Left hindlimb (tissue), 1 donor: ENCODE measurements at places on chromosomes 4 and X.

DNA sequence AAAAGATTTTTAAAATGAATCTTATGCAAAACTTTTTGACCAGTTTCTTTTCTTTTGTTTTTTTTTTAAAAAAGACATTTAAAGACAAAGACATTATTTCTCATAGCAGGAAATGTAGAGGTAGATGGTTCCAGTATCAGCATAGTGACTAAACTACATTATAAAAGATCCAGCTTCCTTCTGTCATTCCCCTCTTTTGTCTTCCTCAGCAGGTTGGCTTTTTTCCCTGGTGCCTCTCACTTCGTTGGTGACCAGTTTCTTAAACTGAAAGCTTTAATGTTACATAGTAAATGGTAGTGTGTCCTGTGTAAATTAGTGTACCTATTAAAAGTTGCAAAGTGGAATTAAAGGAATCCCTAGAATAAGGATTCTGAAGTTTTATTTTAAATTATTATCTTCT lies 36.1 kb downstream of the DCK start:
- no peak for DNase-seq

DNA sequence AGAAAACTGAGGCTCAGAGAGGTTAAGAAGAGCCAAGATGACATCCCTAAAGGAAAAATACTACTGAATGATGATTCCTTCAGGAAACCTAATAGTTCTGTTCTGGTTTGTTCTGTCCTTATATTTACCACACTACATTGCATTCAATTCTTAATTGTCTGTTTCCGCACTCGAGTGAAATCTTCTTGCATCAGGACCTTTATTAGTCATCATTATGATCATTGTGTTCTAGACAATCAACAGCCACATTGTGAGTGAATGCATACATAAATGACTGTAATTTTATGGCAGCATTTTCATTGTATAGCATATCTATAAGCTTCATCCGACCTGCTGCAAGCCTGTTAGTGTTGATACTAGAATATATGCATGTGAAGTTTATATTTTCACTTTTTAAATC lies 156.7 kb upstream of the FAM241A start:
- DNase-seq, result no peak

DNA sequence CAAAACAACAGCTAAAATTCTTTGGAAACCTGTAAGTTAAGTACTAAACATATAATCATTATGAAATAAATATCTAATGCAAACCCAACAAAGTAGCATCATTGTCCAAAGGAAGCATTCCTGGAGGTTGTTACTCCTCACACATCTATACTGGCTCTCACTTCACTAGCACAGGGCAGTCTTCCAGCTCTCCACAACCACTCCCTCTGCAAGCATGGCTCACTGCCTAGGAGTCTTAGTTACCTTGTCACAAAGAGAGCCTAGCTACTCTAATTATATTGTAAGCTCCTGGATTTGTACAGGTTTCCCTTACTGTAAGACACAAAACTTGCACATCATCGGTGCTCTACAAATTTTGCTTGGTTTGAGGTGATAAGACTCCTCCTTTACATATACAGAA lies 76.1 kb downstream of the AMMECR1 start:
- peak; percentile 31 for DNase-seq

DNA sequence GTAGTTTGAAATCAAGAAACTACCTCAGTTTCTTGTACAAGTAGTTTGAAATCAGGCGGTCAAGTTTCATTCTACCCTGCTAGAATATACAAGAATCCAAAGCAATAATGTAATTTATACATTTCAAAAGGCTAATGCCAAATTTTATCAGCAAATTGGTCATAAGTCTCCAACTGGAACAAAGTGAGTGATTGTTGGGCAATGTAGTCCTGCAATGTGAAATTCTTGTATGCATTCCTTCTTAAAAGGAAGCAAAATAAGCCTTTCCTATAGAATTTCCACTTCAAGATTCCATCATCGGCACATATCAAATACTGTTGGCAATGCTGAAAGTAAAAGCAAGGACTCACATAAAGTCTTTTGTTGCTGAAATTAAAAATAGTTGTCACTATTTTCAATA lies 334.9 kb downstream of the IL1RAPL1 start:
- DNase-seq, result no peak

GRCh38 chr4:102404431-102404969 lies 59.2 kb upstream of the SLC39A8 start:
- no peak for DNase-seq

DNA sequence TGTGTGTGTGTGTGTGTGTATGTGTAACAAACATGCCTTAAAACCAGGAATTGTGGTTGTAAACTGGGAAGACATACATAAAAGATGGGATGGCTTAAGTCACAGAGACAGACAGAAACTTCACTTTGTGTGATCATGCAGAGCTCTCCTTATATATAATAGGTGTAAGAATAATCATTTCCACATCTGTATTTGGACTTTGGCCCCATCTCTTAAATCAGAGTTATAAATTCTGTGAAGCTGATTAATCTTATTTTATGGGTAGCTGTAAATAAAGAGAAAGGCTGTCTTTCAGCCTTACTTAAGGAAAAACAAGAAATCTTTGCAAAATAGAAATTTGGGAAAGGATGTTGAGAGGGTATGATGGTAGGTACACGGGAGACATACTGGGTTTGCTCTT lies 174.6 kb upstream of the PITX2 start:
- DNase-seq, result no peak

- DNase-seq, result no peak
These were observed 213.1 kb downstream of the DCTD start for GRCh38 chr4:182704077-182704476.

- no peak for DNase-seq
These were observed 37.4 kb upstream of the SLC10A4 start for GRCh38 chr4:48445704-48446103.

- no peak for DNase-seq
These were observed 331.0 kb upstream of the EMCN start for GRCh38 chr4:100848841-100849240.

DNA sequence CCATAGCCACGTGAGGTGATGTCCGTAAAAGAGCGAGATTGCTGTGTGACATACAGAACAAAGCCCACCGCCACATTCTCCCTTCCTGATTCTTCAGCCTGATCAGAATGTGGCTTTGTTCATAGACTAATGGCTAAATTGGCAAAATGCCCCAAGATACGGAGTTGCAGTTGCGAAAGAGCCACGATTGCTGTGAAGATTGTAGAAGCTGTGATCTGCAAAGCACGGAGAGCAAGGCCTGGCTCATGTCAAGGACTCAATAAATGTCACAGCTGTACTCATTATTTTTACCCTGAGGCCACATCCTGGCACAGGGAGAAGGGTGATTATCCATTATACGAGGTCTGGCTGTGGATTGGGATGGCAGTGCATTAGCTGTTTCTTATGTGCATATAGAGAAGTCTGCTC lies 34.2 kb downstream of the ARSD start:
- DNase-seq, result no peak

- DNase-seq, result no peak
These were observed 44.9 kb downstream of the ZBTB49 start for GRCh38 chr4:4334798-4335520.

DNA sequence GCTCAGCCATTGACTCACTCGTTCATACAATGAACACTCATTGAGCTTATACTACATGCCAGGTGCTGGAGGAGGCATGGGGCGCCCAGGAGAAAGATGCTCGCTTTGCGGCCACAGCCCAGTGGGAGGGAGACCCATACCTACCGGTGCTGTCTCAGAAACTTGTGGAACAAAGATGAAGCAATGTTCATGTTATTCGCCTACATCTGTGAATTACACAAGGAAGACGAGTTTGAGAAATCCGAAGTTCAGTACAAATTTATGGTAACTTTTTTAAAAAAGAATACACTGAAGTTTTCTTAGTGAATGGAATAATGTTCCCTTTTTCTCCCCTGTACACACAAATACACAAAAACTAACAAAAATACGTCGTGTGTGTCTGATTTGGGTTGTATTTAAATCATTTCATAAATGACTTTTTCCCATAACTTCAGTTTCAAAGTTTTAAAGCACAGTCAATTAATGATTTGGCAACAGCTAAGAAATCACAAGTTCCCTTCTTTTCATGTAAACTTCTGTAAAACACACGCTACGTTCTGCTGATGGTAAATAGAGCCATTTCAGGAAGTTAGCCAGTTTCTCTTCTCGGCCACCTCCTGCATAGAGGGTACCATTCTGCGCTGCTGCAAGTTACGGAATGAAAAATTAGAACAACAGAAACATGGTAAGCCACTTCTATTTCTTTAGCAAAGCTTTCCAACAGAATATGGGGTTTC lies at the start of gene TLR8:
Gene TLR8, plus strand, starts transcription at position 575 of the 716 bp plus-strand sequence. Its CDS starts 87 bp downstream, at position 662.
- no peak for DNase-seq

- DNase-seq, result no peak
These were observed 145.4 kb upstream of the MAP3K15 start for GRCh38 chrX:19660604-19661255.

GRCh38 chr4:101172369-101172768 lies 175.0 kb downstream of the PPP3CA start:
- no peak for DNase-seq

DNA sequence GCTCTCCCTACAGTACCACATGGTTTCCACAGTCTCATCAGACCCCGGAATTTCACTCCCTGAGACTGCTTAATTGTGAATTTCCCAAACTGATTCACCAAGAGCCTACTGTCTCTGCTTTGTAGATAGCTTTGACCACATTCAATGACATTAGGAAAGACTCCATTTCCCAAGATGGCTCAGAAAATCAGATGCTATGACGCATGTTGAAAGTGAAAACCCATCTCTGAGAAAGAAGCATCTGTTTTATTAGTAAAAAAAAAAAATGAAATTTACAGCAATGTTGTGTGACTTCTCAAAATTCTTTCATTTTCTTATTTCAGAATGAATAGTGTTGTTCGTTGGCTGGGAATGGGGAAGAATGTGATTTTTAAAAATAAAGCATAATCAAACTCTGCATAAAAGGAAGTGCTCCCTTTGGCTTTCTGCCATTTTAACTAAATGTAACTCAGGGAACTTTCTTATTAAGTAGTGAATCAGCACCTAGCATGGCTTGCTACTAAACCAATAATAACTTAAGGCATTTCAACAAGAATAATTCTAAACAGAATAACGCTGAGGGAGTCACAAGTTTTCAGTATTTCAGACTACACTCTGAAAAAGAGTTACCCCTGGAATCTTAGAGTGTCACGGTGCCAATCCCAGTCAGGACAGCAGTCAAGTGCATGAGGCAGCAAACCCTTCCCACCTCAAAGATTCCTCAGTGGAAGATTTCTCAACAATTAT lies 97.4 kb upstream of the MYOZ2 start:
- no peak for DNase-seq

GRCh38 chr4:72295966-72296557 lies 264.3 kb downstream of the NPFFR2 start:
- no peak for DNase-seq

- DNase-seq, result no peak
These were observed 262.7 kb downstream of the SPRY1 start for GRCh38 chr4:123659262-123659661.

DNA sequence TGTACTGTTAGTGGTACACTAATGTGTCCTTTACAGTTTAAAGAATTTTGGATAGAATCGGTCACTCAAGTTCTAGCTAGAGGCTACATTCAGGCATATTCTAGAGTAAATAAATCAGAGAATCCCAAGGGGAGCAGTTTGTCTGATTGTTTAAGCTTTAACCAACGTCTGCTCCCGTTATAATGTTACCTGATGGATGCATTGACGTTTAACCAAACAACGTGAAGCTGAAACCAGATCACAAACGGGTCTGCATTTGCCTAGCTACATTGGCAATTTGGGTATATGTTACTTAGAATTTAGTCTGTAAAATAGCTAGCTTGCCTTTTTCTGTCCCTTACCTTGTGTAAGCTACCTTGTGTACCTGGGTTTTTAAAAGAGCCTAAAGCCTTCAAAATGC lies 1.6 kb downstream of the PI4K2B start:
- DNase-seq, result no peak

GRCh38 chrX:103467887-103468286 lies 51.4 kb downstream of the RAB40A start:
- no peak for DNase-seq

- no peak for DNase-seq
These were observed 161.8 kb downstream of the DCLK2 start for GRCh38 chr4:150240011-150240410.

DNA sequence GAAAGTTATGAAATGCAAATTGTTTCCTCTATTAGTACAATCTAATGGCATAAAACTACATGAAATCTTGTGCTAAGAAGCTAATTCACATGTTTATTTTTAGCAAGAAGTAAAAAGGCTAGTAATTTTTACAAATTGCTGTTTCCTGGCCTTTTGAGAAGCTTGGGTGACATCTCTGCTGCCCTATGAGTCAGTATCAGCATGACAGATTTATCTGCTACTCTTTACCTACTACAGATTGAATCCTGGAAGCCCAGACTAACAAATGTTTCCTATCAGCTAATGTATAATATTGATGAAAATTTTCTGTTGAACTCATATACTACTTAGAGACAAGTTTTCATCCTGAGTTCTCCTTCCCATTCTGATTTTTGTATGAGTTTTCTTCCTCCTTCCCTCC lies 232.4 kb downstream of the DCTD start:
- DNase-seq, result no peak
